ENCODE measurements at places on chromosomes 7 and 10.

DNA sequence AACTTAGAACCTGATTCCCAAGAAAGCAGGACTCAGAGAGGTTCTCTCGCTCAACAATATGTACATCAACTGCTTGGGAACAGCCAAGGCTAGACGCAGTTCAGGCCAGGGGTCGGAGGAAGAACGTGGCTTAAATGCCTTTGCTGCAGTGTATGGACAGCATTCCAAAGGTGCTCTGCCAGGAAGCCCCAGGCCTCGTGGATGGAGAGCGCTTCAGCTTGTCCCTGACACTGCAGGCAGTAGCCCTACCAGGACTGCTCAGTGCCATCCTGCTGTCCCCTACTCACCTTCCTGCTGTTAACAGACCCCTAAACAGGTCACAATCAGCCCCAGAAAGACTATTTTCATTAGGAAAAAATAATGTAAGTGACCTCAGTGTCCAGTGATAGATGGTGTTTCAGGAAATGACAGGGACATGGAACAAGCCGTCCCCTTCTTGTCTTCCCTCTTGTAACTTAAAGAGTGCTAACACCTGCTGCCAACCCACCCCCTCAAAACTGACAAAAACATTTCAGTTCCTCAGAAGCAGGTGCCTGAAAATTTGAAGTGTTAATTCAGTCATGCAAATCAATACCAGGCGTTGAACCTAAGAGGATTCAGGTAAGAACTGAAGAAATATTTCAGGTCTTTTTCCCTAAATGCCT is 16.5 kb downstream of the CREB3L2 start:
- no peak for DNase-seq

GRCh38 chr10:99484626-99485581 is 47.8 kb upstream of the NKX2-3 start:
- DNase-seq, result no peak

- no peak for DNase-seq
These were observed 75.4 kb downstream of the CHN2 start for GRCh38 chr7:29269935-29270334.

DNA sequence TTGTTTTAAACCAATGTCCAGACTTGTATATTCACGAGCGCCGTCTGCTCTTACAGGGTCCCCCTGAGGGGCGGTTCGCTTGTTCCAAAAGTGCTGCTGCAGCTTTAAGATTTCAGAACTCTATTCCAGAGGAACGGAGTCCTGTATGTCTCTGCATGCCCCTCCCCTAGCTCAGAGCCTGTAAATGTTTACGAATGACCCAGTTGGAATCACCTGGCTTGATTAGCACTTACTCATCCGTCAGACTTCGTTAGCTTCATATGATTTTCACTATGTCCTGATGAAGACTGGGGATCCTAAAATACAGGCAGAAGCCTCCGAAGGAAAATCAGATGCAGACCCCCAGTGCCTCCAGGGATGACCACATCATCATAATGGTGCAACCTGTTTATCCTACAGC is 4.5 kb upstream of the CHST15 start:
- no peak for DNase-seq

DNA sequence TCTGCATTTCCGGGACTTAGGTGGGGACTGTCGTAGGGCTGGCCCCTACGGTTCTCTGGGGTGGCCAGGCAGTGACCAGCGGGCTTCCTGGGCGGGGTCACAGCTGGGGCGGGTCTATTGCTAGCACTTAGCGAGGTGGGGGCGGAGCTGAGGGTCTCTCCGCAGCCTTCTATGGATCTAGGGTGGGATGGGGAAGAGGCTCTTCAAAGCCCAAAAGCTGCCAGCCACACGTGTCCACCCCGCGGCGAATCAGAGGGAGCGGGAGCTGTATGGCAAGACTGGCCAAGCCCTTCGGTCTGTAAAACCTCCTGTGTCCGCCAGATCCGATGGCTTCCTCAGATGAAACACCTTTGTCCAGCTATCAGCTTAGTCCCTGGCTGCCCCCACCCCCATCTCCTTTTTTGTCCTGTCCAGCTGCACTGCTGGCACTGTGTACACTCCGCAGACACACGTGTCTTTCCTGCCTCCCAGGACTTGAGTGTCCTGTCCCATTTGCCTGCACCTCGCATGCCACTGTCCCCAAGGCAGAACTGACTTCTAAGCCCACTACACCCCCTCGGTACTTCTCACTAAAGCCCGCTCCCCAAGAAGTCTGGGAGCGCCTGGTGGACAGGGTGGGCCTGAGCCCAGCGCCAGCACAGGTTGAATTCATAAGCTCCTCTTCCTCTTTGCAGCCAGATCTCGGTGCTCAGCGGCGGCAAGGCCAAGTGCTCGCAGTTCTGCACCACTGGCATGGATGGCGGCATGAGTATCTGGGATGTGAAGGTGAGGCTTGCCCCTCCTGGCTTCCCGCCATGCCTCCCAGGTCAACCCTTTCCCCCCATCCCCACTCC is 14.8 kb downstream of the PDAP1 start:
- DNase-seq, result no peak

GRCh38 chr10:105844241-105844640 is 1203.2 kb downstream of the SORCS3 start:
- DNase-seq, result no peak

GRCh38 chr7:28556025-28556424 is 143.7 kb downstream of the CREB5 start:
- DNase-seq, result no peak

- no peak for DNase-seq
These were observed 113.2 kb upstream of the INHBA start for GRCh38 chr7:41816111-41816510.

DNA sequence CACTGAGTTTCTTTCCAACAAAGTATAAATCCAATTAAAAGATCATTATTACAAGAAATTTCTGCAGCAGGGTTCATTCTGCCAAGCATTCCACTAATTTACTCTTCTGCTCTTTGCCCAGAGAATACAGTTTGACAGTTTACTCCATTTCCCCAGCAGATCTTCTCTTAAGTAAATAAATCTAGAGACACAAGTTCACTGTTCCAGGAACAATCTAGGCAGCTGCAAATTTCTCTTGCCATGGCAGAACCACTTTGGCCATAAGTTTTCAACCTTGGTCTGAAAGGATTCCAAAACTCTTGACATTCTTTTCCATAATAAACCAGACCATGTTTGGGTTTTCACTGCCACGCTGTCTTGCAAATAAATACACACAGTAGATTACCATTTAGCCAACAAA is 11.5 kb downstream of the RGS10 start:
- DNase-seq, result no peak

- DNase-seq, result no peak
These were observed 14.6 kb downstream of the ZSCAN21 start for GRCh38 chr7:100064162-100064561.

- no peak for DNase-seq
These were observed 261.1 kb upstream of the RNF32 start for GRCh38 chr7:156379324-156380070.

DNA sequence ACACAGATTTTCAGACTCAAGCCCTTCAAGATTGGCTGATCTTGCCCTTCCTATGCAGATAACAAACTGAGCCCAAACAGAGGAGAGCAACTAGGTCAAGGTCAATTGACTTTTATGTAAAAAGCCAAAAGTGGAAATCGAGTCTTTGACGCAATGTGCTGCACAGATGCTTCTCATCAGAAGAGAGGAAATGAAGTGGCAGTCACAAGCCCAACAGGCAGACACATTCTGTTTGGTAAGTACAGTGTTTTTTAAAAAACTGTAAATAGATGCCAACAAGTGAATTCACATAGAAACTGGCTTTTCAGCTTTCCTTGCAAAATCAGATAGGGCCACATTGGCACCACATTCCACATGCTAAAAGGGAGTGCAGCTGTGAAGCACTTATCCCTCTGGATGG is 606.6 kb downstream of the KCNMA1 start:
- no peak for DNase-seq

- DNase-seq, result no peak
These were observed 32.1 kb downstream of the ARMC3 start for GRCh38 chr10:22959950-22960349.

DNA sequence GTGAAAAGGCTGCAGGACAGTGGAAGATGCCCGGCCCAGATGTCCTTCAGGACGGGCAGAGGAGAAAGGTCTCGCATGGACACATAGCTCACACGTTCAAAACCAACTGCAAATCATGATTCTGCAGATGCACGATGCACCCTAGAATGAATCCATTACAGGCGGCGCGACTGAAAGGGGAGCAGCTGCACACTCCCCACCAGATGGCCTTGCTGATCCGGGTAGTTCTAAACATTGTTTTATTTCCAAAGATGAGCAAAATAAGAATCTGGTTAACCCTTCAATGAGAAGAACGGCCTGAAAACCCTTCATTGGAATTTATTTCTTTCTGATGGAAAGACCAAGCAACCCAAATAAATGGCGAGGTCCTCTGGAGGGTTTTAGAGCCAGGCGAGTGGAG is 33.8 kb downstream of the CHST15 start:
- DNase-seq, result no peak

- DNase-seq, result no peak
These were observed 23.0 kb downstream of the TMEM120A start for GRCh38 chr7:75971309-75971960.

GRCh38 chr10:78316451-78316931 is 282.8 kb downstream of the RPS24 start:
- no peak for DNase-seq

DNA sequence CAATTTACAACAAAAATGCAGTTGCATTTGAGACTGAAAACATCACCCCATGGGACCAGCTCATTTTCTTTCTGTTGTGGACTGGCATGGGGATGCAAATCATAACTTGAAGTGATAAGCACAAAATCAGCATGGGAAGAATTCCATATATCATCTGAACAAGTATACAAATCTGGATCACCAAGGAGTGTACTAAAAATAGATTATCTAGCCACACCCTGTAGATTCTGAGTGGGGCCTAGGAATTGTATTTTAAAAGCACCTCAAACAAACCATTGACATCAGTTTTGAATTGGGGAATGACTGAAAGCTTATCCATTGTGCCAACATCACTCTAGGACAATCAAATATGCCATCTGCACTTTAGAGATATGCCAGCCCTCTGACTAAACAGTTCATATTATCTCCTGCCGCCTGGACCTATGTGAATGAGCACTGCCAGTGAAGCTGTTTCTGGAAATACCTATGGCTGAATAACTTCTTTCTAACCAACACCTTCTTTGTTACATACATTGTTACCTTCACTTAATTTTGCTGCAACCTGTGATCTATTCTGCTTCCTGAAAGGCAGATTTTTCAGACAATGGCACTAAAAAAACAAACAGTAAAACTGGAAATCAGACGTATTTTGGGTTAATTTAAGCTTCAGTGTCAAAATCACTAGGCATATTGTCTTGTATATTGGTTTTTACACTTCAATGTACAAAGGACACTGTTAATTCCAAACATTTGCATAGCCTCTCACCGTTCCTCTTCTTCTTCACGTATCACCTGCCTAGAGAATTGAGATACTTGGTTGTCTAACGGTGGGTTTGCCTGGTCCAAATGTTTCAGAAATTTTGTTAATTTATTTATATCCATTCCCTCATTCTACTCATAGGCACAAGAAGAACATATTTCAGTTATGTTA is 42.4 kb upstream of the HGF start:
- no peak for DNase-seq

- no peak for DNase-seq
These were observed 4.1 kb upstream of the GTPBP4 start for GRCh38 chr10:983971-984655.

DNA sequence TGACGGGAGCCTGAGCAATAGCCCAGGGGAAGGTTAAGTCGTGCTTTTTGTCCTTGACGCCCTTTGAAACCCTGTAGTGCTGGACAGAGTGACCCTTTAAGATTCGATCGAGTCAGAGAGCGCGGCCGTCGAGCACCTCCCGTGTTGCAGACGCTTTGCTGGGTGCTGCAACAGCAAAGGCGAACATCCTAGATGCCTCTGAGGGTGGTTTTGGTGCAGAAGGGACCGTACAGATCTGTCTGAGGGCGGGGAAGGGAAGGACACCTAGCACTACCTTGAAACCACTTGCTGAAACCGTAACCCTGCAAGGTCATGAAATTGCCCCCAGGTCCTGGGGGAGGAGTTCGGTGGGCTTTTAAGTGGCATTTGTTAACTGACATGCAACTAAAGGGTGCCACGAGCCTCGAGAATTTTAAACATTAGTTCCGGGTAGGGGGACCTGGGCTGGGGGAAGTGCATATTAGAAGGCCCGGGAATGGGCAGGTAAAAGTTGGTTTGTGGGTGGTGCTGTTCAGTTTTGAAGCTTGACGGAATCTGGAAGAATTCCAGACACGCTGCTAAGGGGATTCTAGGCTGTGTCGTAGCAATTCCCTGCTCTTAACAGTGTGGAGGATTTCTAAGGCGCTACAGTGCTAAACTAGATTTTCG is 786 bp downstream of the ATP5F1C start:
- no peak for DNase-seq

GRCh38 chr10:11336722-11337162 is 274.7 kb downstream of the USP6NL start:
- no peak for DNase-seq

- DNase-seq, result no peak
These were observed 3.9 kb upstream of the FAS start for GRCh38 chr10:88986549-88987242.

DNA sequence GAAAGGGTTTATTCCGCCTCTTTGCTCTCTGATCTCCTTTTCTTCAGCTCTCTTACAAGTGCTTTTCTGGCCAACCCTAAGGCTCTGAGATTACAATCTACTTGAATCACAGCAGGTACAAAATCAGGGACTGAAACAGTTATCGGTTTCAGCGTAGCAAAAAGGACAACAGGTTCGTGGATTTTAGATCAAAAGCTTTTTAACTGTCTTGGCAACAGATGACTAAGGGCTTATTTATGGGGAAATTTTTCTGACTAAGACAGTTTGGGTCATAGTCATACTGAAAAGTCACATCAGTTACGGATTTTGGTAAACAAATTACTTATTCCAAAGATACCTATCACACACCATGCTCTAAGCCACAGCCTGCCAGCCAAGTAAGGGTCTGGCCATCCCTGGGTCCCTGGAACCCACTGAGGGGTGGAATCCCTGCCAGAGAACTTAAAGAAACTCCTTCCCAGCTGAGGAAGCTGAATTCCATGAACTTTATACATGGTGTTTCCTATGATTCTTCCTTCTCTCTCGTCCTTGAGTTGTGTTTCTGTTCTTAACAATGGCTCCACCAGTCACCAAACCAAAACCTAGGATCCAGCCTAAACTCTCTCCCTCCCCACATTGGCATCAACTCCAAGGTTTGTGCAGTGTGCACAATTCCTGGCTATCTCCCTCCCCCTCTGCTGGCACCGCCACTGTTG is 169.3 kb downstream of the FAM107B start:
- no peak for DNase-seq

- DNase-seq, result no peak
These were observed 214.5 kb downstream of the NSUN6 start for GRCh38 chr10:18436902-18437301.

GRCh38 chr10:80139265-80139664 is 6.7 kb downstream of the PLAC9 start:
- no peak for DNase-seq

- no peak for DNase-seq
These were observed 25.5 kb upstream of the AMZ1 start for GRCh38 chr7:2662273-2663120.
